G401 (cell line): ENCODE measurements at places on chromosomes 11 and 22.

GRCh38 chr11:75002516-75002915 lies 13.8 kb downstream of the NEU3 start:
- no peak for DNase-seq

DNA sequence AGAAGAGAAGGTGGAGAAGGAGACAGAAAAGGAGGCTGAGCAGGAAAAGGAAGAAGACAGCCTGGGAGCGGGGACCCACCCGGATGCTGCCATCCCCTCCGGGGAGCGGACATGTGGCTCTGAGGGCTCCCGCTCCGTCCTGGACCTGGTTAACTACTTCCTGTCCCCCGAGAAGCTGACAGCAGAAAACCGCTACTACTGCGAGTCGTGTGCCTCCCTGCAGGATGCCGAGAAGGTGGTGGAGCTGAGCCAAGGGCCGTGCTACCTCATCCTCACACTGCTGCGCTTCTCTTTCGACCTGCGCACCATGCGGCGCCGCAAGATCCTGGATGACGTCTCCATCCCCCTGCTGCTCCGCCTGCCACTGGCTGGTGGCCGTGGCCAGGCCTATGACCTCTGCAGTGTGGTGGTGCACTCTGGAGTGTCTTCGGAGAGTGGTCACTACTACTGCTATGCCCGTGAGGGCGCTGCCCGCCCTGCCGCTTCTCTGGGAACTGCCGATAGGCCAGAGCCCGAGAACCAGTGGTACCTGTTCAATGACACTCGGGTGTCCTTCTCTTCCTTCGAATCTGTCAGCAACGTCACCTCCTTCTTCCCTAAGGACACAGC lies 21.4 kb downstream of the USP35 start:
- no peak for DNase-seq

- peak; percentile 27 for DNase-seq
These were observed 9.4 kb upstream of the SAMM50 start for GRCh38 chr22:43945632-43946383.

DNA sequence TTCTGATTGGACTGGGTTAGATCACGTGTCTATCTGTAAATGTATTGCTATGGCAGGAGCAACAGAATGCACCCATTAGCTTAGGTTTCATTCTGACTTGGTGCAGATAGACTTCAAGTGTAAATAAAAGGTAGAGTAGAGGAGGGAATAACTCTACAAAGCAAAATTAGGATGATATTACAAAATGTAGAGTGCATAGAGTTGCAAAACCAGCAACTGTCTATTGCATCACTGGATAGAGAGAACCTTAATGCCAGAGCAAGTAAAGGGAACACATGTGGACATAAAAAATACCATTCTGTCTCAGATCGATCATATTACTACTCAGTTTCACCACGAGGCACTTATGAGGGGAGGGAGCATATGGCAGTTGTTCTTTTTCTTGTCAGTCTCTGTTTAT lies 22.0 kb upstream of the CAT start:
- DNase-seq = no peak

GRCh38 chr11:35347173-35347878 lies 72.0 kb downstream of the SLC1A2 start:
- peak; percentile 30 for DNase-seq
